Activated T-helper 17 cell treated with anti-CD3 and anti-CD28 coated beads, Interleukin-2, amount 50 U/mL, for 72 hours (primary cell): ENCODE measurements at places on chromosomes 16 and 17. TPM values are rescaled to one million over a fixed set of nuclear protein-coding genes. Genes with fewer than 3 reads are reported as not detected.

DNA sequence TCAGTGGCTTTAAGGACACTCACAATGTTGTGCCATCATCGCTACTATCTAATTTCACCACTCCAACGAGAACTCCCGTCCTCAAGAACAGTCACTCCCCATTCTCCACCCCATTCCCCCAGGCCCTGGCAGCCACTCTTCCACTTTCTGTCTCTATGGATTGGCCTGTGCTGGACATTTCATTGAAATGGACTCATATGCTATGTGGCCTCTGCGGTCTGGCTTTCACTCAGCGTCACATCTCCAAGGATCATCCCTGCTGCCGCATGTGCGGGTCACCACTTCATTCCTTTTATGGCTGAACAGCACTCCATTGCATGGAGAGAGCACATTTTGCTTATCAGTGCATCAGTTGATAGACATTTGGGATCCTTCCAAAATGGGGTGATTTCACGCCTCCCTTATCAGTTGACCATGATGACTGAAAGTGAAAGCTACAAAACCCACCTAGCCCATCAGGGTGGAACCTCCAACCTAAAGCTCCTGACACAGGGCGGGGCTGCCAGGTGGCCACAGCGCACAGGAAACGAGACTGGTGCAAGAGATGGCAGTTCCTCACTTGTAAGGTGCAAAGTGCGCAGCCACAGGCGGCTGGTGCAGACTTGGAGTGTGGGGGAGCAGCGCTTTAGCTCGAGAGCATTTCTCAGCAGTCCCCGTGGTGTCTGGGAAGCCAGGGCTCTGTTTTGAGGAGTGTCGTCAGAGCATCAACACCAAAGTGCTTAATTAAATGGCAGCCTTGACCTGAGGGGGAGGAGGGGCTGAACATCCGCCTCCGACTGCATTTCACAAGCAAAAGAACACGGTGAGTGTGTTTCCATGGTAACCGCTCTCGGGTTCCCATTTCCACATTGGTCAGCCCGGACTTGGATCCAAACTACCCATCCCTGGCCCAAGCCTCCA lies 23.8 kb downstream of the COTL1 start:
- peak; percentile 68 for ATAC-seq

- ATAC-seq: peak; percentile 94
These were observed 6.3 kb downstream of the CCDC102A start for GRCh38 chr16:57530104-57530521.

DNA sequence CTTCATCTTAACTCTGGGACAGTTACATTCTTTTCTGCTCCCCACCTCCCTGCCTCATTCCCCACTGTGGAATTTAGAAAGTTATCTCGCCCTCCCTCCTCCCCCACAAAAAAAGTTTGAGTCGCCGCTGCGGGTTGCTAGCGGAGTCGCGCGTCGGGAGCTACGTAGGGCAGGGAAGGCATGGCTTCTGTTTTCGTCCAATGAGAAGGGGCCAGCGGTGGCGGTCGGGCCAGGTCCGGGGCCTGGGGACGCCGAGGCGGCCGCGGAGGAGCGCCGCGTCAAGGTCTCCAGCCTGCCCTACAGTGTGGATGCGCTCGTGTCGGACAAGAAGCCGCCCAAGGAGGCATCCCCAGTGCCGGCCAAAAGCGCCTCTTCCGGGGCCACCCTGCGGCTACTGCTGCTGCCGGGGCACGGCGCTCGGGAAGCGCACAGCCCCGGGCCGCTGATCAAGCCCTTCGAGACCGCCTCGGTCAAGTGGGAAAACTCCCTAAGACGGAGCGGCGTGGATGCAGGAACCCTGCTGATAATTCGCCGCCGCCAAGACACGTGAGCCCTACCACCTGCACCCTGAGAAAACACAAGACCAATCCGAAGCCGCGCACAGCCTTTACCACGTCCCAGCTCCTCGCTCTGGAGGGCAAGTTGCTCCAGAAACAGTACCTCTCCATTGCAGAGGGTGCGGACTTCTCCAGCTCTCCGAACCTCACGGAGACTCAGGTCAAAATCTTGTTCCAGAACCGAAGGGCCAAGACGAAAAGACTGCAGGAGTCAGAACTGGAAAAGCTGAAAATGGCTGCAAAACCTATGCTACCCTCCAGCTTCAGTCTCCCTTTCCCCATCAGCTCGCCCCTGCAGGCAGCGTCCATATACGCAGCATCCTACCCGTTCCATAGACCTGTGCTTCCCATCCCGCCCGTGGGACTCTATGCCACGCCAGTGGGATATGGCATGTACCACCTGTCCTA lies 8.9 kb downstream of the OR4D1 start:
- ATAC-seq: peak; percentile 89

DNA sequence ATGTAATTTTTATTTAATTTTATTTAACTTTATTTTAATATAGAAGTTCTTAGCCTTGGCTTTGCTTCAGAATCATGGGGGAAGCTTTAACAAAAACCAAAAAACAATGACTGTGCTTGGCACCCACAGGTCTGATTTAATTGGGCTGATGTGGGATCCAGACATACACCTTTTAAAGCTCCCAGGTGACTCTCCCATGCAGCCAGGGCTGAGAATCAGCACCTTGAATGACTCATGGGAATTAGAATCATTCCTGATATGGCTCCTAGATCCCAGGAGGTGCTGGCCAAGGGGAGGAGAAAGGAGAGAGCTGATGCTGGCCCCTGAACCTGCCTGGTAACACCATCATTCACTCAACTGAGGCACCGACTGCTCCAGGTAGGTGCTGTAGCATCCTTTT lies 240.7 kb downstream of the PARN start:
- ATAC-seq: no peak

DNA sequence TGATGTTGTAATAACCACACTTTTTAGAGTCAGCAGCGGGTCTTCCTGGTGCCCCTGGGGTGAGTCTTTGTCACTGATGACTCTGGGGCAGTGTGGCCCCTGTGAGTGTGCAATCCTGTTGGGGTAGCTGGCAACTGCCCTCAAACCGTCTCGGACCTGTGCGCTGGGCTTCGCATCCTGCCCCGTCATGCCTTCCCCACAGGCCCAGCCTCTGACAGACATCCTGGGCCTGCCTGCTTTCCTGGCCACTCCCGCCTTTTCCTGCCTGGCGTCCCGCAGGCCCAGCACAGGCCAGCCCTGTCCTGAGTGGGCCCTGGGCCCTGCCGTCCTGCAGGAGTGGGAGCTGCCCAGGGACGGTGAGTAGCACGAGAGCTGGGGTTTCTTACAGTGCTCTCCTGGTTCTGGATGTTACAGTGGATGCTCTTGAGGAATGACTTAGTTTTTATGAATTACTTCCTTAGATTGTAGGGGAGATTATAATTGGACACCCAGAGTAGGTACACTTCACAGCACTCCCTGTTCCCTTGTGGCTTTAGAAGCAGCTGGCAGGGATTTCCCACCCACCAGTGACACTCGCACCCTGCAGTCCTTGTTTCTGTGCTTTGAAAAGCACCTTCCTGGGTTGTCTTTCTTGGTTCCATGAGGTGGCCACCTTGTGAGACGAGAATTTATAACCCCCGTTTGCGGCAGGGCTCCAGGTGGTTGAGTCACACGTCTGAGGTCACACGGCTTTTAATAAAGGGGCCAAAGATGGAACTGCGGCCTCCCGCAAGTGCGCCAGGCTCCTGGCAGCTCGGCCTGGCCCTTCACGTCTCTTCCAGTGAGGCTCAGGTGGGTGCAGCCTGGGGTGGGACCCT lies 50.0 kb upstream of the CAPN15 start:
- no peak for ATAC-seq

GRCh38 chr16:79137426-79137939 lies 463.1 kb downstream of the MAF start:
- ATAC-seq: no peak

DNA sequence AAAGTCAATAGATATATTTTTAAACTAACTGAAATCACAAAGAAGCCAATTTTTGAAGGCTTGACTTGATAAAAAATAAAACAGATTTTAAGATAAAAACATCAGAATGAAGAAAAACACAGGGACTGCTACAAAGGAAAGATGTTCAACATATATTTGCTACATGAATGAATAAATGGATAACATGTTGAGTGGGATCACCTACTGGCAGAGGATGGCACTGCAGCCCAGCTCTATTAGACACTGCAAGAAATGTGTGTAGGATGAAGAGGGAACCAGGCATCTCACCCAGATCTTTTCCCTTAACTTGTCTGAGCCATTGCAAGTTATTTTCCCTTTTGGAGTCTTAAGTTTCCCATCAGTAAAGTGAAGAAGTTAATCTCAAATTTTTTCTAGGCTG lies 4.2 kb downstream of the AIPL1 start:
- ATAC-seq: no peak

- ATAC-seq: no peak
These were observed 8.0 kb downstream of the IL32 start for GRCh38 chr16:3073448-3073847.

DNA sequence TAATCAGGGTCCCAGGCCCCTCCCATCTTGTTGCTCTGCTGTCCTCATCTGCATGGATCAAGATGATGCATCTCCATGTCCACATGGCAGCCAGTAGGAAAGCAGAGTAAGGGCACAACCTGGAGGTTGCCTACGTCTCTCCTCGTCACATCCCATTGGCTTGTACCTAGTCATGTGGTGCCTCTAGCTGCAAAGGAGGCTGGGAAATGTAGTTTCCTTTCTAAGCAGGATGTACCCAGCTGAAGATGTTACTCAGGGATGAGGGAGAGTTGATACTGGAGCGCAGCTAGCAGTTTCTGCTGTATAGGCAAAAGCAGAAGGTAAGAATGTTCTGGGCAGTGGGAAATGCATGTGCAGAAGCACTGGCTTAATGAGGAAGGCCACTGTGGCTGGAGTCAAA lies 20.8 kb downstream of the ABCC1 start:
- peak; percentile 48 for ATAC-seq

- no peak for ATAC-seq
These were observed 100.7 kb upstream of the CDH11 start for GRCh38 chr16:65222536-65222935.

GRCh38 chr16:84449156-84450140 lies 55.0 kb downstream of the MEAK7 start:
- no peak for ATAC-seq

DNA sequence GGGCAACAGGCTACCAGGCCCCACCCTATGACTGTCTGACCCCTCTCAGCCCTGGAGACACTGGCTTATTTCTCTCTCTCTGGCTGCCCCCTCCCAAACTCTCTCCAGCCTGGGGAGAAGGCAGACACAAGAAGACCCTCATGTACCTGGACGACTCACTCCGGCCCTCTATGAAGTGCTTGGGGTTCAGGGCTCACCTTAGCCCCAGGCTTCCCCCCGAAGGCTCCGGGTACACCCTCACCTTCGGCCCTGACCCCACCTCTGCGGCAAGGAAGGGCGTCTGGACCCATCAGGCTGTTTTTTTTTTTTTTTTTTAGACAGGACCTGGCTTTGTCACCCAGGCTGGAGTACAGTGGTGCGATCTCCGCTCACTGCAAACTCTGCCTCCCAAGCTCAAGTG lies 906 bp upstream of the CARMIL2 start:
- no peak for ATAC-seq

- no peak for ATAC-seq
These were observed 13.6 kb downstream of the OR1D5 start for GRCh38 chr17:3049705-3050295.

DNA sequence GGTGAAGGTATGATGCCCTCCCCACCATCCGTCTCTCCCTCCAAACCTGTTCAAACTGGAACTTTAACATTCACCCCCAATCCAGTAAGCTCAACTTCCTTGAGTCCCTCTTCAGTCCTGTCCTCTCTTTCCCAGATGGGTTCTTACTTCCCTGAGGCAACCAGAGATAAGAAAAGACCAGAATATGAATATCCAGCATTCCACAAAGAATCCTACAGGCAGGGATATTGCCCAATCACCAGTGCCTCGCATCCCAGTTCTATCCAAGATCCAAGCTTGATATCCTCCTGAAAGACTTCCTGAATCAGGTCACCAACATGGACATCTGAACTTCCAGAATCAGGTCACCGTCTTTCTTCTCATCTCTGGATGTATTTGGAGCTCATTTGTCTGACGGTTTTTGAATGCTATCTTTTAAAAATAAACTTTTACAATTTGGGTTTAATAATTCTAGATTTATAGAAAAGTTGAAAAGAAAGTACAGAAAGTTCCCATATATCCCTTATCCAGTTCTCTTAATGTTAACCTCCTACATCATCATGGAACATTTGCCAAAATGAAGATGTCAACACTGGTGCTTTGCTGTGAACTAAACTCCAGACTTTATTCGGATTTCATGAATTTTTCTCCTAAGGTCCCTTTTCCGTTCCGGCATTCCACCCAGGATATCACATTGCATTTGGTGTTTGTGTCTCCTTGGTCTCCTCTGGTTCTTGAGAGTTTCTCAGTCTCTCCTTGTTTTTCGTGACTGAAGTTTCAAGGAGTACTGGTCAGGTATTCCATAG lies 13.7 kb upstream of the COL1A1 start:
- no peak for ATAC-seq

GRCh38 chr17:332558-333322 lies 19.9 kb downstream of the RPH3AL start:
- ATAC-seq: no peak

- ATAC-seq: no peak
These were observed 36.6 kb upstream of the EMP2 start for GRCh38 chr16:10616756-10617640.

PDE6G gene
- total RNA-seq: 0.89 TPM

ZNF385C gene
- total RNA-seq: 0.15 TPM

SLC4A1 gene
- total RNA-seq: not detected

SCNN1B gene
- not detected for total RNA-seq
